Uterine smooth muscle cell (primary cell): ENCODE measurements at places on chromosomes 3 and 15. TPM values are rescaled to one million over a fixed set of nuclear protein-coding genes. Genes with fewer than 3 reads are reported as not detected.

Gene DUOX2
- total RNA-seq: under 0.01 TPM in 1 of 2 replicates, not detected in the other

Gene GCSAM
- not detected in 2 replicates for total RNA-seq

Gene STAB1
- total RNA-seq: 0.44 and 0.62 TPM in 2 replicates

Gene CPN2
- total RNA-seq: not detected in 2 replicates

Gene PPP1R14D
- not detected in 2 replicates for total RNA-seq

Gene CTXND1
- total RNA-seq: under 0.01 TPM in 2 replicates

Gene GP5
- total RNA-seq: under 0.01 TPM in 1 of 2 replicates, not detected in the other

Gene DUOXA2
- total RNA-seq: not detected in 2 replicates

Gene SEMA5B
- total RNA-seq: not detected in 2 replicates

Gene PYGO1
- total RNA-seq: 5.9 and 10.6 TPM in 2 replicates

Gene CFAP20DC
- 2.9 and 7.1 TPM in 2 replicates for total RNA-seq

Gene MKRN3
- total RNA-seq: 0.37 and 0.89 TPM in 2 replicates

Gene C3orf20
- total RNA-seq: not detected in 2 replicates
